CD4-positive, alpha-beta T cell treated with Interleukin-2 at 100 ng/mL for 4 hours (primary cell): ENCODE measurements at places on chromosomes 5 and 9.

DNA sequence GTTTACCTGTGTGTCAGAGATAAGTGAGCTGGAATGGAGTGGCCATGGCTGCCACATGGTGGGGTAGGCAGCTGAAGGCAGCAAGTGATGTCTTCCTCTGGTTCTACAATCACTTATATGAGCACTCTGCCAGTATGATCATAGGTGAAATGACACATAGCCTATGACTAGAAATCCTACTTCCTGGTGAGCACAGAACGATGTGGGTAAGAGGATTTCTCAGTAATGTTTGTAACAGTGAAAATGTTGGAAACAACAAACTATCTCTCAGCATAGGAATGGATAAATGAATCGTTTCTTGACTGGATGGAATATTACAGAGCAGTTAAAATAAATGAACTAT lies 187.0 kb upstream of the S1PR3 start:
- no peak for DNase-seq

- no peak for DNase-seq
Observed at GRCh38 chr5:88545338-88545737, 276.7 kb upstream of the TMEM161B start.

GRCh38 chr5:139752506-139753473 lies 42.8 kb upstream of the PSD2 start:
- DNase-seq = no peak

GRCh38 chr5:22910523-22910922 lies 57.4 kb upstream of the CDH12 start:
- no peak for DNase-seq

GRCh38 chr9:130426883-130427282 lies 17.9 kb upstream of the ASS1 start:
- no peak for DNase-seq

- no peak for DNase-seq
Observed at GRCh38 chr5:168238463-168238862, 53.0 kb upstream of the WWC1 start.

GRCh38 chr5:112546946-112547592 lies 128.0 kb upstream of the EPB41L4A start:
- DNase-seq = no peak

GRCh38 chr9:77587042-77587441 lies 61.1 kb downstream of the GNA14 start:
- no peak for DNase-seq

DNA sequence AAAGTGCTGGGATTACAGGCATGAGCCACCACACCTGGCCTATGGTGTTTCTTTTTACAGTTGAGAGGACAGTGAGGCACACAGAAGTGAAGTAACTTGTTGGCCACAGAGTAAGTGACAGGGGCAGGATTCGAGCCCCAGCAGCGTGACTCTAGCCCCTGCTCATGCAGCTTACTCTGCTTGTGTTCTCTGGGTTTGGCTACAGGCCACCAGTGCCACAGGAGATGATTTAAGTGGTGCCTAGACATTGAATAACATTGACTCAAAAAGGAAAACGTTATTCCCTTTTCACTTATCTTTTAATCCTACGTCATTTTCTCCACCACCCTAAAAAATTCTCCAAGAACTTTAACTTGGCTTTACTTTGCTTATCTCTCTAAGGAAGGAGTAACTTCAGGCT lies 61.4 kb downstream of the SNX24 start:
- DNase-seq = no peak

DNA sequence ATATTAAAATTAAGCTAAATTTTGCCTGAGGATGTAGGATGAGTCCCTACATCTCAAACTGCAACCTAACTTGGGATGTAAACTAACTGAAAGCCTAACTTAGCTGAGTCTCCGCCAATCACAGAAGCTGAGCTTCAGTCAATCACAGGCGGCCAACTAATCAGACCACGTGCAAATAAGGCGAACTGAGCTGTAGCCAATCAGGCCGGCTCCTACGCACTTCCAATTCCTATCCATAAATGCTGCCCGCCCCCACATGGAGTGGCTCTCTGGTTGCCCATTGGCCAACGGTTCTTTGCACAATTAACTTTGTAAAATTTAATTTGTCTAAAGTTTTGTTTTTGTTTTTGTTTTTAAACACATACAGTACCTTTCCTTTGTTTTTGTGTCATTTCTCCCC lies 13.9 kb upstream of the GPX8 start:
- DNase-seq = no peak

DNA sequence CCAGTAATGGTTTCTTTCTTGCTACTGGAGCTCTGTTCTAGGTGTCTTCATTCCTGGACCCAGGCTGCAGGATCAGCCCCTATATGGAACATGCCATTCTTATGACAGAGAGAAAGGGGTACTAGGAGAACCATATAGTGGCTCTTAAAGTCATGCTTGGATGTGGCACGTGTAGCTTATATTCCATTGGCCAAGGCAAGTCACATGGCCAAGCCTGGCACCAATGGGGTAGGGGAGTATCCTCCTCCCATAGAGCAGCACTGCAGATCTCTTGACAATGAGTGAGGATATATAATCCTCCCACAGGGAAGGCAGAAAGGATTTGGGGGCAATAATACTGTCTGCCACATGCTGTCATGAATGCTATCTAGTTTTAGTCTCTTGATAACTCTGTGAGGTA lies 193.3 kb downstream of the PALM2AKAP2 start:
- no peak for DNase-seq

DNA sequence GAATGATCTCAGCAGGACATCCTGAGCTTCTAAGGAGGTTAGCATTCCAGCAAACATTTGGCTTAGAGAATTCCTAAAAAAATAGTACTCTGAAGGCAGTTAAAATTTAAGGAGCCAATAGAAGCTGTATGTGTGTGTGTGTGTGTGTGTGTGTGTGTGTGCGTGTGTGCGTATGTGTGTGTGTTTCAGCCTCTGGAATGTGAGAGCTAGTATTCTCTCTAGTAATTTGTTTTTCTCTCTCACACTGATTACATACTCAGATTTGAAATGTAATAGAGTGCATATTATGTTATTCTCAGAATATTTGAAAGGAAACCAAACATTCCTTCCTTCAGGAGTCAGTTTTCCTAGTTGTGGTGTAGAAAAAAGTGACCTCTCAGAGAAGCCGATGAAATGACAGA lies 279.6 kb downstream of the TMEM38B start:
- DNase-seq = no peak

- no peak for DNase-seq
Observed at GRCh38 chr5:1414311-1415058, 30.8 kb downstream of the SLC6A3 start.

- no peak for DNase-seq
Observed at GRCh38 chr5:160460377-160461049, 38.9 kb downstream of the PTTG1 start.

DNA sequence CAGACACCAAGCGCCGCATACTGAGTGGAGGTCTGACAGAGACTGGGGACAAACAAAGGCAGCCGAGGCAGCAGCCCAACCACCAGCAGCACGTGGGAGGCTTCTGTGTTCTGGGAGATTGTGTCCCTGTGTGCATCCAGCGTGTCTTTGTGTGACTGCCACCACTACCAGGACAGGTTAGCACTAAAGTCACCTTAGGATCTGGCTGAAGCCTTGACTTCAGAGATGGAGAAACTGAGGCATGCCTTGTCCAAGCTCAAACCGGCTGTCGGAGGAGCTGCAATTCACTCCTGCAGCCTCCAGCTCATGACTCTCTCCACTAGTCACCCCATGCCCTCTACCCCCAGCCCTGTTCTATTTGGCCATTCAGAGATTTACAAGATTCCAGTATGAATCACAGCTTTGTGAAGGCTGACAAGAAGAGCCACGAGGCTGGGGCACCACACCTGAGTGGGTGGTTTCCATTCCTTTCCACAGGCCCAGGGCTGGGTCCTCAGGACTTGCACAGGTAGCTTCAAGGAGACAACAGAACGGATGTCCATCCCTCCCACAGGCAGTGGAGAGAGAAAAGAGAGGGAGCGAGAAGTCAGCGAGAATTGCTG lies 69.3 kb downstream of the SHB start:
- DNase-seq = no peak

DNA sequence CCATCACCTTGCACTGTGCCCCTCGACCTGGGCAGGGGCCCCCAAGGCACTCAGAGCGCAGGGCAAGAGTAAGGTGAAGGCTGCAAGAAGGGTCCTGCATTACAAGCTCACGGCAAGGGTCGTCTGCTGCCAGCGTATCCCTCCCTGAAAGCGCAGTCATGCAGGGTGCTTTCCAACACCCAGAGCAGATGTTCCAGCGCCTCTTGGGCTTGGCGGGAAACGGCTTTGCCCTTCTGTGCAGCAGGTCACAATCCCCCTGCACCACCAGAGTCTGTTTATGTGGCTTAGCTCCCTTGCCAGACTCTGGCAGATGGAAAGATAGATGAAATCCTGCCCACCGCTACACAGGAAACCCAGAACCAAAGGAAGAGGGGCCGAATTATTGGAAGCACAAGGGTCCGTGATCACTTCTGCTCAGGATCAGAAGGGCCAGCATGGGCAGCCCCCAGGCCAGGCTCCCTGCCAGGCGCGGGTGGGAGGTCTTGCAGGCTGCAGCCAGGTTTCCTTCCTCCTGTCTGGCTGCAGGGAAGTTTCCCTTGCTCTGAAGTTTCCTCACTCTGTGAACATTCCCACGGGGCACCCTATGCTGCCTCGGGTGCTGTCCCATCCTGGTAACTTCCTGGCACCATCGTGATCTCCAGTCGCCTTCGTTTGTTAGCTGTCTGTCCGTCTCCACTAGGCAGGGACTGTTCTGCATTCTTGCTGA lies 132.2 kb downstream of the ZNF354C start:
- DNase-seq = no peak

- peak; percentile 76 for DNase-seq
Observed at GRCh38 chr5:151086905-151087360, 6.1 kb upstream of the TNIP1 start.

DNA sequence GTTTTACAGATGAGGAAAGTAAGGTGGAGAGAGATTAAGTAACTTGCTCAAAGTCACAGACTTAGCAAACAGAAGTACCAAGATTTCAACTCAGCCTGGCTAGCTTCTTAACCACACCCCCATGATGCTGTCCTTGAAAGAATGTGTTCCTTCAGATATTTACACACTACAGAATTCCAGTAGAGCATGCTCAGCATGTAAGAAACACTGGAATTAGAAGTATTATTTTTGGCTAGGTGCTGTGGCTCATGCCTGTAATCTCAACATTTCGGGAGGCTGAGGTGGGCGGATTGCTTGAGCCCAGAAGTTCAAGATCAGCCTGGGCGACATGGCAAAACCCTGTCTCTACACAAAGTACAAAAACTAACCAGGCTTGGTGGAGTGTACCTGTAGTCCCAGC lies 142.4 kb downstream of the EDIL3 start:
- DNase-seq = no peak

GRCh38 chr5:64201996-64202395 lies 36.4 kb downstream of the RNF180 start:
- no peak for DNase-seq

DNA sequence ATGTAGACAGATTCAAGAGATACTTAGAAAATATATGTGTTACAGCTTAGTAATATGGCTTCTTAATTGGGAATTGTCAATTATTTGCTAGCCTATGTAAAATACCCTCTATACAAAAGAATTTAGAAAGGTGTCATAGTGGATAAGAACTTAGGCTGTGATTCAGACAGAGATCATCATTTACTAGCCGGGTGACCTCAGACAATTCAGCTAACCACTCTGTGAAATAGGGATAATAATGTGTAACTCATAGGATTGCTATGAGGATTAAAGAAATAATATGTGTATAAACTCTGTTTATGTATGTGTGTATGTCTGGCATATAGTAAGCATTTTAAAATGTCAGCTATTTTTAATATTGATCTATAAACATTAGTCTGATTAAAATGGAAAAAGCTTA lies 5.9 kb upstream of the LARS1 start:
- no peak for DNase-seq

- DNase-seq = peak; percentile 94
Observed at GRCh38 chr5:42950456-42951292, 89.4 kb downstream of the ANXA2R start.

DNA sequence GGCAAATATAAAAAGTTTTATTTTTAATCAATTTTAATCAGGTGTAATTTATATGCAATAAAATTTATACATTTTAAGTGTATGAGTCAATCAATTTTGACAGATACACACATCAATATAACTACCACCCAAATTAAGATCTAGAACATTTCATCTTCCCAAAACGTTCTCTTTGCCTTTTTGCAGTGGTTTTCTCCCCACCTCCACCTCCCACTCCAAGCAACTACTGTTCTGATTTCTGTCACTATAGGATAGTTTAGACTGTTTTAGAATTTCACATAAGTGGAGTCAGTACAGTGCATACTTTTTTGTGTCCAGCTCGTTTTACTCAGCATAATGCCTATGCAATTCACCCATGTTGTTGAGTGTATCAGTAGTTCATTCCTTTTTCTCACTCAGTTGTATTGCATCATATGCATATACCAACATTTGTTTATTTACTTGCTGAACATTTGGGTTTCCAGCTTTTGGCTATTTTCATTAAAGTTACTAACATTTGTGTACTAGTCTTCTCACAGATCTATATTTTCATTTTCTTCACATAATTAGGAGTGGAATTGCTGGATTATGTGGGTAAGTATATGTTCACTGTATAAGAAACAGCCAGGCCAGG lies 52.2 kb upstream of the DHFR start:
- DNase-seq = no peak

DNA sequence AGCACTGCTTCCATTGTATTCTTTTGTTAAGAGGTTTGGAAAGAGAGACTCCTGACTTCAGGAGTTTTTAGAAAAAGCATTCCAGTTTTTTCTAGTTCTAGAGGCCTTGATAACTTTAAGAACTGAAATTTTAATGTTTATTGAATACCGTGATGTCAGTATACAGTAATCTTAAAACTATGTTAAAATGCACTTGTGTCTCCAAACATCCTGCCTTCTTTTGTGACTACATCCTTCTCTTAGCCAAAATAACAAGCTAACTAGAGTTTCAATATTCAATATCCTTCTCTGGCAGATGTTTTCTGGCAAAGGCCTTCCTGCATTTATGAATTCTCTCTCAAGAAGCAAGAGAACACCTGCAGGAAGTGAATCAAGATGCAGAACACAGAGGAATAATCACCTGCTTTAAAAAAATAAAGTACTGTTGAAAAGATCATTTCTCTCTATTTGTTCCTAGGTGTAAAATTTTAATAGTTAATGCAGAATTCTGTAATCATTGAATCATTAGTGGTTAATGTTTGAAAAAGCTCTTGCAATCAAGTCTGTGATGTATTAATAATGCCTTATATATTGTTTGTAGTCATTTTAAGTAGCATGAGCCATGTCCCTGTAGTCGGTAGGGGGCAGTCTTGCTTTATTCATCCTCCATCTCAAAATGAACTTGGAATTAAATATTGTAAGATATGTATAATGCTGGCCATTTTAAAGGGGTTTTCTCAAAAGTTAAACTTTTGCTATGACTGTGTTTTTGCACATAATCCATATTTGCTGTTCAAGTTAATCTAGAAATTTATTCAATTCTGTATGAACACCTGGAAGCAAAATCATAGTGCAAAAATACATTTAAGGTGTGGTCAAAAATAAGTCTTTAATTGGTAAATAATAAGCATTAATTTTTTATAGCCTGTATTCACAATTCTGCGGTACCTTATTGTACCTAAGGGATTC lies 43.1 kb downstream of the NDFIP1 start:
- DNase-seq = peak; percentile 73

GRCh38 chr5:23675456-23675855 lies 168.0 kb downstream of the PRDM9 start:
- no peak for DNase-seq

GRCh38 chr5:175664723-175665122 lies 6.9 kb downstream of the HRH2 start:
- no peak for DNase-seq
